ENCODE measurements at places on chromosomes 16 and 17.

DNA sequence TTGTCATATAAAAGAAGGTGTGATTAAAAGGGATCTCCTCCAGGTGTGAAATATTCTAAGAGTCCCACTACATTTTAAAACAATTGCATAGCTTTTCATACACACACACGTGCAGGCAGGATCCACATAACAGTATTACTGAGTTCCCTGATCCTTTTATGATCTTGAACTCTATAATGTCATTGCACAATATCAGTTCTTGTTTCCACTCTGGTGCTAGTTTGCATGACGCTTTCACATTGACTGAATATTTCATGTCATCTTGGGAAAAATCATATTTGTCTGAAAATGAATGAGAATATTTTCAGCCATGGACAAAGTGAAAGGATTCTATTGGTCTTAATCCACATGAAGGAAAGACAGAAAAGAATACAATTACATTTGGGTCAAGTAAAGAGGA is 703.8 kb downstream of the CDH8 start:
- no peaks in the 10 kb centered on the region for H3K27me3 ChIP-seq
- no peak overlapping the region for H3K27ac ChIP-seq
- no peak for DNase-seq

- H3K36me3 ChIP-seq: peaks cover 18% of the 10 kb centered on the region
- no peak overlapping the region for H3K4me3 ChIP-seq
- no peak overlapping the region for H3K27ac ChIP-seq
- peaks cover 29% of the 10 kb centered on the region for H3K4me1 ChIP-seq
- DNase-seq: no peak
These were observed 4.9 kb downstream of the TIMM22 start for GRCh38 chr17:1001640-1002411.

GRCh38 chr17:35088356-35088880 is 24.9 kb upstream of the RFFL start:
- peak; percentile 18 for DNase-seq
- peak overlapping the region; percentile 84 for H3K4me3 ChIP-seq
- H3K4me1 ChIP-seq: peaks cover 51% of the 10 kb centered on the region
- H3K27ac ChIP-seq: peak overlapping the region; percentile 89

GRCh38 chr16:5072334-5073278 is 963 bp downstream of the ALG1 start:
- peak overlapping the region; percentile 96 for H3K27ac ChIP-seq
- H3K4me1 ChIP-seq: peaks cover 26% of the 10 kb centered on the region
- H3K4me3 ChIP-seq: peak overlapping the region; percentile 96
- peaks cover 9% of the 10 kb centered on the region for H3K36me3 ChIP-seq
- no peaks in the 10 kb centered on the region for H3K27me3 ChIP-seq

GRCh38 chr16:68406458-68407152 is 41.7 kb downstream of the SMPD3 start:
- H3K4me1 ChIP-seq: no peaks in the 10 kb centered on the region
- no peaks in the 10 kb centered on the region for H3K36me3 ChIP-seq
- no peak overlapping the region for H3K4me3 ChIP-seq
- no peaks in the 10 kb centered on the region for H3K27me3 ChIP-seq
- no peak for DNase-seq

GRCh38 chr16:54957403-54958166 is 26.9 kb downstream of the IRX5 start:
- no peaks in the 10 kb centered on the region for H3K36me3 ChIP-seq
- peaks cover 14% of the 10 kb centered on the region for H3K27me3 ChIP-seq
- no peak for DNase-seq
- no peak overlapping the region for H3K4me3 ChIP-seq
- no peaks in the 10 kb centered on the region for H3K4me1 ChIP-seq

GRCh38 chr16:66478733-66479511 is 51.8 kb downstream of the BEAN1 start:
- peaks cover 33% of the 10 kb centered on the region for H3K4me1 ChIP-seq
- no peak overlapping the region for H3K4me3 ChIP-seq
- H3K27ac ChIP-seq: peak overlapping the region; percentile 28
- DNase-seq: peak; percentile 74
- no peaks in the 10 kb centered on the region for H3K36me3 ChIP-seq

DNA sequence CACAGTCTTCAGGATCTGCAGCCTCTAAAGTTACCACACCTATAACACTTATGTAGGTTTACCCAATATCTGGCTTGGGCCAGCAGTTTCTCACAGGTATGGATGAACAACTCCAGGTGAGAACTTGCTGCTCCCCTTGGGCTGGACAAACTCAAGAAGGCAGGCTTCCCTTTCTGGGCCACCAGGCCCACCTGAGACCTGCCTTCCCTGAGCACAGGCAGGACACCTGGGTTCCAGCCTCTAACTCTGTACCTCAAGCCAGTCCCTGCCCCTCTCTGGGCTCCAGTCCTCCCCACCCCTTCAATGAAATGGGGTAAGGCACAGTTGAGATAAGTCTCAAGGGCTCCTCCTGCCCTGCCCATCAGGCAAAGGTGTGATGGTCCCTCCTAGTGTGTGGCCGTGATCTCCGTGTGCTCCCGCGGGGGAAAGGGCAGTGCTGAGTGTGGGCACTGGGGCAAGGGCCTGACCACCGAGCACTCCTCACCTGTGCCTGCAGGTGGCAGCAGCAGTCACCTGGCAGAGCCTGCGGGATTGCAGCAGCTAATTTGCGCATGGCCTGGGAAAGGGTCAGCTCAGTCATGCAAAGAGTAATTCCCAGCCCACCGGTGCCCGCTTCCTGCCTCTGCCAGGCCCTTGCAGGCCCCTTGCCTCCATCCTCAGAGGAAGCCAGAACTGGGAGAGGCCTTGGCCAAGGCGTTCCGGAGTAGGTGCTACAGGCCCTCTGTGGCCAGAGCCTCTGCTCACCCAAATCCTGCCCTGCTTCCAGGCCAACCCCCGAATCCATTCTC is 28.2 kb upstream of the ADGRG1 start:
- H3K27ac ChIP-seq: no peak overlapping the region
- peaks cover 39% of the 10 kb centered on the region for H3K4me1 ChIP-seq
- H3K27me3 ChIP-seq: no peaks in the 10 kb centered on the region

- H3K4me1 ChIP-seq: peaks cover 5% of the 10 kb centered on the region
- H3K27ac ChIP-seq: no peak overlapping the region
- H3K4me3 ChIP-seq: no peak overlapping the region
- no peaks in the 10 kb centered on the region for H3K36me3 ChIP-seq
These were observed 4.2 kb downstream of the HID1 start for GRCh38 chr17:74968361-74968780.

DNA sequence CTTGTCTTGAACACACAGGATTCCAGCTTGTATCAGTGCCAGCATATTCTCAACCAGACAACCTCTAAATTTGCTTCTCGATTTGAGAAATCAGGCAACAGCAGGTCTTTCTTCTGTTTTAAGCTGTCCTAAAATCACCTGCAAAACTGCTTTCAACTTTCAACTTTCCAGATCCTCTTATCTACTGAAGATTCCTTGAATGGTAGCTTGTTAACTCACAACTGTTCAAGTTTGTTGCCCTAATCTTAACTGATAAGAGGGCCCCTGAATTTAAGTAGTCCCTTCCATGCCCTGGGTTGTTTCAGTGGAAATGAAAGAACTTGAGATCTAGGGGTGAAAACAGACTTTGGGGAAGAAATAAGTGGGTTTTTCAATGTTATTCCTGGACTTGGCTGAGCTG is 57.2 kb downstream of the CHD9 start:
- peaks cover 2% of the 10 kb centered on the region for H3K36me3 ChIP-seq
- no peak overlapping the region for H3K4me3 ChIP-seq
- no peak for DNase-seq
- peaks cover 3% of the 10 kb centered on the region for H3K4me1 ChIP-seq
- H3K27me3 ChIP-seq: no peaks in the 10 kb centered on the region
- H3K27ac ChIP-seq: no peak overlapping the region

- H3K27ac ChIP-seq: no peak overlapping the region
- no peak overlapping the region for H3K4me3 ChIP-seq
- no peak for DNase-seq
- H3K4me1 ChIP-seq: peaks cover 8% of the 10 kb centered on the region
These were observed 89.8 kb upstream of the TMEM97 start for GRCh38 chr17:28228986-28229729.

GRCh38 chr17:1529863-1530262 is 13.5 kb upstream of the INPP5K start:
- H3K4me3 ChIP-seq: no peak overlapping the region
- H3K27me3 ChIP-seq: no peaks in the 10 kb centered on the region
- H3K4me1 ChIP-seq: peaks cover 4% of the 10 kb centered on the region
- peak overlapping the region; percentile 45 for H3K27ac ChIP-seq
- peaks cover 19% of the 10 kb centered on the region for H3K36me3 ChIP-seq

GRCh38 chr17:45081047-45081703 is 20.1 kb downstream of the NMT1 start:
- peaks cover 25% of the 10 kb centered on the region for H3K36me3 ChIP-seq
- H3K4me1 ChIP-seq: peaks cover 16% of the 10 kb centered on the region
- no peaks in the 10 kb centered on the region for H3K27me3 ChIP-seq
- DNase-seq: no peak

GRCh38 chr17:75825149-75825552 is 19.1 kb downstream of the UNC13D start:
- DNase-seq: no peak
- no peak overlapping the region for H3K4me3 ChIP-seq
- H3K27me3 ChIP-seq: no peaks in the 10 kb centered on the region
- peaks cover 19% of the 10 kb centered on the region for H3K4me1 ChIP-seq
- H3K36me3 ChIP-seq: peaks cover 14% of the 10 kb centered on the region
- H3K27ac ChIP-seq: peak overlapping the region; percentile 28

DNA sequence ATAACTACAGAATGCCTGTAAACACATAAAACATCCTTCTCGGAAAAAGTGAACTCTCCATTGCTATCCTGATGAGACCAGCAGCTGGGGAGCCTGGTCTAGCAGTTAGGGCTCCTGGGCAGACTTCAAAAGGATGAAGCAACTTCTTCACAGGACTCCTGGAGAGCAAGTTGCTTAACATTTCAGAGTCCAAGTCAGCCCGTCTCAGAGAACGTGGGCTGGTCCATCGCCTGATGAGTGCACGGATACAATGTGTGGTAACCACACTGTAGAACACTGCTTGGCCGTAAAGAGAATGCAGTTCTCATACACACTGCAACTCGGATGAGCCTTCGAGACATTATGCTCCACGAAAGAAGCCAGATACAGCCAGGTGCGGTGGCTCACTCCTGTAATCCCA is 52.7 kb downstream of the TMEM235 start:
- H3K4me3 ChIP-seq: no peak overlapping the region
- no peaks in the 10 kb centered on the region for H3K4me1 ChIP-seq
- DNase-seq: no peak

GRCh38 chr17:8133399-8133798 is 9.5 kb upstream of the HES7 start:
- peaks cover 4% of the 10 kb centered on the region for H3K27me3 ChIP-seq
- H3K4me1 ChIP-seq: peaks cover 5% of the 10 kb centered on the region
- no peak overlapping the region for H3K4me3 ChIP-seq
- no peak overlapping the region for H3K27ac ChIP-seq
- no peak for DNase-seq

GRCh38 chr17:149897-150584 is 12.7 kb downstream of the SCGB1C2 start:
- no peaks in the 10 kb centered on the region for H3K27me3 ChIP-seq
- DNase-seq: no peak
- H3K27ac ChIP-seq: no peak overlapping the region
- H3K4me1 ChIP-seq: no peaks in the 10 kb centered on the region
- H3K4me3 ChIP-seq: no peak overlapping the region
- H3K36me3 ChIP-seq: no peaks in the 10 kb centered on the region

DNA sequence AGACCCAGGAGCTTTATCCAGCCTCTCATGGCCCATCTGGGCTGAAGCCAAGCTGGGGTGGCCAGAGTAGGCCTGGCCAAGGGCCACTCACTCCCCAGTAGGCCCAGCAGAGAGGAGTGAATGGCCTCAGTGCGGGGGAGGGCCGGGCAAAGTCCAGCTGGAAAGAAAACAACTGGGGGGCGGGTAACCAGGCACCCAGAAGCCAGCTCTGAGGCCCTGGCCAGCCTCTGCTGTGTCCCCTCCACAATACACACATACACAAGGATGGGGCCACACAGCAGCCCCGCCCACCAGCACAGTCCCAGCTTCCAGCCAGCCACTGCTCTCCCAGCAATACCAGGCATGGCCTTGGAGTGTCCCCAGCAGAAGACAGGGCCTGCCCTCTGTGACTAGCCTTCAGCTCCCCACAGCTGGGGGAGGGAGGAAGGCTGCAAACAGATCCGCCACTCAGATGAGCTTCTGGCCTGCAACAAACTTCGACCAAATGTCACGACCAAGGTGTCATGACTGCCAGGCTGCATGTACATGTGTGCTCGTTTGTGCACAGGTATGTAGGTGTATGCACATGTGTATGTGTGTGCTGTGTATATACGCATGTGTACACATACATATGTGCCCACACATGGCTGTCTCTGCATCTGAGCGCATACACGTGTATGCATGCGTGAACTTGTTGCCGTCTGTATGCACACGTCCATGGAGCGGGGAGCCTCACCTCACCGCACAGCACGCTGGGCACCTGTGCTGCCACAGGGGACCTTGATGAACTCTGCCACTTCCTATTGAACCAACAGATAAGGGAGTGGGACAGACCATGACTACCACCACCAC is 5.0 kb downstream of the CARHSP1 start:
- peaks cover 17% of the 10 kb centered on the region for H3K36me3 ChIP-seq
- H3K27ac ChIP-seq: no peak overlapping the region
- H3K4me3 ChIP-seq: no peak overlapping the region
- no peaks in the 10 kb centered on the region for H3K27me3 ChIP-seq
- no peak for DNase-seq

- peaks cover 21% of the 10 kb centered on the region for H3K4me1 ChIP-seq
- no peak overlapping the region for H3K27ac ChIP-seq
- peaks cover 13% of the 10 kb centered on the region for H3K36me3 ChIP-seq
- DNase-seq: peak; percentile 37
These were observed 17.1 kb upstream of the FAM83G start for GRCh38 chr17:19021622-19022083.

DNA sequence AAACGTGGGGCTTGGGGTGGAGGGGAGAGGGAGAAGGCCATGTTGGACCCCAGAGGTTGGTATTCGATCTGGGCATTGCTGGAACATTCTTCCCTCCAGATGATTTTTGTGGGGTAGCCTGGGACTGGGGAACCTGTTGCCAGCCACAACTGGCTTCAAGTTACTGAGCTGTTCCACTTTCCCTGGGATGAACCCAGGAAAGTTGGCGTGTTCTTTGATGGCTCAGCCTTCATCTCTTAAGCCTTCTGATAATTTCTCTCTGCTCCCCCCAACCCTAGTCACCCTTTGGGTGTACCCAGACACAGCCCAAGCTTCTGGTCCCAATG is 2.1 kb downstream of the TBX21 start:
- no peaks in the 10 kb centered on the region for H3K27me3 ChIP-seq
- DNase-seq: no peak
- H3K27ac ChIP-seq: peak overlapping the region; percentile 97
- H3K4me1 ChIP-seq: peaks cover 61% of the 10 kb centered on the region
- peaks cover 50% of the 10 kb centered on the region for H3K36me3 ChIP-seq

DNA sequence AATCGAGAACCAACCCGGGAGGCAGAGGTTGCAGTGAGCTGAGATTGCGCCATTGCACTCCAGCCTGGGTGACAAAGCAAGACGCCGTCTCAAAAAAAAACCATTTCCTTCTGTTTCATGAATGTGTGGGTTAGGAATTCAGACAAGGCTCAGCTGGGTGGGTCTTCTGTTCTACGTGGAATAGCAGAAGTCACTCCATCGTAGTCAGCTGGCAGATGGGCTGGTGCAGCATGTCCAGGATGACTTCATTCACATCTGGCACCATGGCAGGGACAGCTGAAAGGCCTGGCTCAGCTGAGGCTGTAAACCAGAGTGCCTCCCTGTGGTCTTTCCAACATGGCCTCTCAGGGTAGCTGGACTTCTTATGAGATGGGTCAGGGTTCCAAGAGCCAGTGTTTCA is 89.0 kb downstream of the C17orf67 start:
- no peak for DNase-seq
- H3K27ac ChIP-seq: no peak overlapping the region
- H3K36me3 ChIP-seq: no peaks in the 10 kb centered on the region
- H3K4me1 ChIP-seq: no peaks in the 10 kb centered on the region
- H3K4me3 ChIP-seq: no peak overlapping the region

All from activated naive CD8-positive, alpha-beta T cell treated with anti-CD3 and anti-CD28 coated beads for 36 hours (primary cell).